SHP77 treated with DMSO at 0.1 percent for 48 hours (cell line): ENCODE measurements at places on chromosomes 5 and 9.

GRCh38 chr5:151779531-151780125, 7.9 kb downstream of the G3BP1 start:
- no peak for DNase-seq

DNA sequence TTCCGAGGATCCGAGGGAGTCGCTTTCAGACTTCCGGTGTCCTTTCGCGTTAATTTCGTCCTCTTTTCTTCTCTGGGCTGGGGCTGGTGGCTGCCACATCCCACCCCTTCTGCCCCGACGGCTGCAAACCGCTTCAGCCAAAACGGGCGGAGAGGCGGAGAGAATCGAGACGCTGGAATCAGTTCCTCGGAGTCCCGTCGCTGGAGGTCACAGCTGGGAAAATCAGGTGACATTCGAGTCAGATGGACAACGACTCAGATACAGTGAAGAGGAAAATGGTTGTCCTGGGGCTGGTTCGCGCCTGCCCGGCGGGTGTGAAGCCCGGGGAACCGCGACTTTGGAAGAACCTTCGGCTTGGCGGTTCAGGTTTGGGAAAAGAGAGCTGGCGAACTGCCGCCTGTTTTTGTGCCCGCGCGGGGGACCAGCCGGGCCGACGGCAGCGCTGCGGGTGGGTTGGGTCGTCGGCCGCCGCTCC, 8.9 kb upstream of the NKX2-5 start:
- no peak for DNase-seq

DNA sequence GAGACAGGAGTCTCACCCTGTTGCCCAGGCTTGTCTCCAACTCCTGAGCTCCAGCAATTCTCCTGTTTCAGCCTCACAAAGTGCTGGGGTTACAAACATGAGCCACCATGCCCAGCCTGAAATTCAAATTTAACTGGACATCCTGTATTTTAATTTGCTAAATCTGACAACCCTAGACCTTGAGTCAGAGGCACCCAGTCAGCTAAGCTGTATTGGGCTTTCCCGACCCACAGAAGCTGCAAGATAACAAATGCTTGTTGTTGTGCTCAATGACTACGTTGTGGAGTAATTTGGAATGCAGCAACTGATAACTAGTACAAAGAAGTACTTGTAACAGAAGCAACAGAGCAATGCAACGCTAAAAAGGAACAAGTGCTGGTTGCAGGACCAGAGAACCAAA, 533.1 kb downstream of the NTRK2 start:
- DNase-seq: no peak

DNA sequence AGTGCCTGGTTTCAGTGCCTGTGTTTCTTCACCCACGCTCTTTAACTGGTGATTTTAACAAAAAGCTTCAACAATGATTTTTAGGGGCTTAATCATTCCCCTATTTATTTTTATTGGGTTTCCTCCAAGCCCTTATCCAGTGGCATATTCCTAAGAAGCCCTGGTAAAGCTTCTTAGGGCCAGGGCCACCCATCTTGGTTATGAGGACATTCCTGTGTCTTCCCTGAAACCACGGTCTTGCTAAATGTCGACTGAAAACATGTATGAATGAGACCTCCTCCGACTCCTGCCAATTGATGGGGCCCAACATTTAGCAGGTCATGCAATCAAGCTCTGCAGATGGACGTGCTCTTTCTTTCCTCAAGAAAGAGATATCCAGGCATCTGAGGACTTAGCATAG, 13.7 kb upstream of the CARTPT start:
- DNase-seq: no peak

- no peak for DNase-seq
These were observed 89.2 kb upstream of the ERBIN start for GRCh38 chr5:65837139-65837538.

- DNase-seq: no peak
These were observed 61.1 kb upstream of the IFNE start for GRCh38 chr9:21543187-21543586.

DNA sequence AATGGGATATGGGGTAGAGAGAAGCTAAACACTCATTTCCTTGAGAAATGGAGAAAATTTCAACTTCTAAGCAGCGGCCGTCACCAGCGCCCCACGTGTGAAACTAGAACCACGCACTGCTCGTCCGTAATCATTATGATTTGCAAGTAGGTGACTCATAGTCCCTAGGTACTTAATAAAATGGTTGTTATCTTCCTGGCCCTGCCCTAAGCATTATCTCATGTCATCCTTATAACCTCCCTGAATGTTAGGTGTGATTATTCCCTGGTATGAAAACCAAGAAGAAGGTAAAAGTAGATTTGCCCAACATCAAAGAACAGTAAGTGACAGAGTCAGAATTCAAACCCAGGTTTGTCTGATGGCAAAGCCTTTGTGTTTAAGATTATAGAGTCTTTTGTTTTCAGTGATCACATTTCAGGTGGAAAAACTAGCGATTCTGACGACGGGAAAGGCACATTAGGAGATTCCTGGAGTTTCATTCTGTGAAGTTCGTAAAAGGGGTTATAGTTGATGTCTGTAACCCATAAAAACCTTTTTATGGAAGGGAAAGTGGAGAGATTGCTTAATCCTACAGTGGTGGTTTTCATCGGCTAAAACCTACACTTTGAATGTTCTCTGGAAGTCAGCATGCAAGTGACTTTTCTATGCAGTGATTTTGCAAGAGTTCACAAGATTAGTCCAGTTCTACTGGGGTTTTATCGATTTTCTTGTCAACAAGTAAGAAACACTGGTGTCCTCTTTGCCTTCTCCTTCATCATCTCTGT, 202.9 kb upstream of the WWC1 start:
- no peak for DNase-seq

- DNase-seq: no peak
These were observed 33.0 kb downstream of the NDUFA8 start for GRCh38 chr9:122126331-122127261.

GRCh38 chr9:31868830-31869229, 515.6 kb upstream of the ACO1 start:
- DNase-seq: no peak

DNA sequence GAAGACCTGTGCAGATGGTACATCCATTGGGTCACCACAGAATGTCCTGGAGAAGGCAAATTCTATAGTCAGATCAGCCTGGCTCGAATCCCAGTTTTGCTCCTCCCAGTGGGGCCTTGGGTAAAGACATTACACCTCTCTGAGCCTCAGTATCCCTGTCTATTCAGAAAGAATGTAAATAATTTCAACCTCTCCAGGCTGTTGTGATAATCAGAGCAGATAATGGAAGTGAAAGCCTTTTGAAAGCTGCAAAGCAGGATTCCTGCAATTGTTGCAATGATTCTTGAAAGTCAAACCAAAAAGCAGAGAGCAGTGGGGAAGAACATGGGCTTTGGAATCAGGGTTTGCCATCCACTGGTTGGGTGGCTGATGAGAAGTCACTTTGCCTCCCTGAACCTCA, 63.2 kb downstream of the LHX2 start:
- no peak for DNase-seq

GRCh38 chr9:83520292-83520691, 17.9 kb downstream of the FRMD3 start:
- DNase-seq: no peak

- no peak for DNase-seq
These were observed 239.4 kb upstream of the FBXL7 start for GRCh38 chr5:15260356-15261268.
